ENCODE measurements at places on chromosomes 5 and 9. TPM values are rescaled to one million over a fixed set of nuclear protein-coding genes. Genes with fewer than 3 reads are reported as not detected.

DNA sequence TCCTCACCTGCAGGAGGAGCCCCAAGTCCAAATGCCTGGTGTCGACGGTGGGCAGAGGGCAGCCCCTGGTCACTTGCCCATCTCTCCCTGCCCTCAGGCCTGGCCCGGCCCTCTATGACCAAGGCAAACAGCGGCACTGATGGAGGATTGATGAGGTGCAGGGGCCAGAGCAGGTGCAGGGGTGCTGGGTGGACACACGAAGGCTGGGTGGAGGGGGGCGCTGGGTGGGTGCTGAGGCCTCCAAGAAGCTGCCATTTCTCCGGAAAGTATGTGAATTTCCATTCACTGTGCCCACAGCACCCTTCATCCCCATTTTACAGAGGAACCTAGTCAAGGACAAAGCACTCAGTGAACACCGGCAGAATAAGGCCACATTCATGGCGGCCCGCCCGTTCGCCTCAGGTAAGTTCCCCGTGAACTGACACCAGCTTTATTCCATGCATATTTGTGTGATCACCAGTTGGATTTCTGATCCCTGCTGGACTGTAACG is 143.8 kb upstream of the PPP1R26 start:
- H3K27me3 ChIP-seq: no peaks in the 10 kb centered on the region
- no peak for DNase-seq

DNA sequence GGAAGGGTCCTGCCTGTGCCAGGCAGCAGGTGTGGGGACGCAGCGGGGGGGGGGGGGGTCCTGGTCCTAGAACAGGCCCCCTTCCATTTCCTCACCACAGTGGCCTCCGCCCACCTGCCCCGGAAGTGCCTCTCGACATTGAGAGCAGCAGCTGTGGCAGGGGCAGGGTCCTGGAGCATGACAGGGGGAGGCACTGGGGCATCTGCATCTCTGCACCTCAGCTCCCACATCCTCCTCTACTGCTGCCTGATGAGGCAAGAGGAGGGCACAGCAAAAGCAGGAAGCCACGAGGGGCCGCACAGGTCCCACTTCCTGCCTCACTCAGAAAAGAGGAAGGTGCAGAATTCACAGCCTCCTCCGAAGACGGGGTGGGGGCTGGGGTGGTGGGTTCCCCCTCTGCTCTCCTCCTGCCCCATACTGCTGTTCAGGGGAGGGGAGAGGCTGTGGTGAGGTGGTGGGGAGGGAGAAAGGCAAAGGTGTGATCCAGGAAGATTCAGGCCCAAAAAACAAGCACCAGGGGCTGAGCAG is 14.8 kb downstream of the AKNA start:
- H3K36me3 ChIP-seq: peaks cover 18% of the 10 kb centered on the region
- H3K27me3 ChIP-seq: no peaks in the 10 kb centered on the region
- no peak overlapping the region for H3K4me3 ChIP-seq
- peak; percentile 67 for DNase-seq

DNA sequence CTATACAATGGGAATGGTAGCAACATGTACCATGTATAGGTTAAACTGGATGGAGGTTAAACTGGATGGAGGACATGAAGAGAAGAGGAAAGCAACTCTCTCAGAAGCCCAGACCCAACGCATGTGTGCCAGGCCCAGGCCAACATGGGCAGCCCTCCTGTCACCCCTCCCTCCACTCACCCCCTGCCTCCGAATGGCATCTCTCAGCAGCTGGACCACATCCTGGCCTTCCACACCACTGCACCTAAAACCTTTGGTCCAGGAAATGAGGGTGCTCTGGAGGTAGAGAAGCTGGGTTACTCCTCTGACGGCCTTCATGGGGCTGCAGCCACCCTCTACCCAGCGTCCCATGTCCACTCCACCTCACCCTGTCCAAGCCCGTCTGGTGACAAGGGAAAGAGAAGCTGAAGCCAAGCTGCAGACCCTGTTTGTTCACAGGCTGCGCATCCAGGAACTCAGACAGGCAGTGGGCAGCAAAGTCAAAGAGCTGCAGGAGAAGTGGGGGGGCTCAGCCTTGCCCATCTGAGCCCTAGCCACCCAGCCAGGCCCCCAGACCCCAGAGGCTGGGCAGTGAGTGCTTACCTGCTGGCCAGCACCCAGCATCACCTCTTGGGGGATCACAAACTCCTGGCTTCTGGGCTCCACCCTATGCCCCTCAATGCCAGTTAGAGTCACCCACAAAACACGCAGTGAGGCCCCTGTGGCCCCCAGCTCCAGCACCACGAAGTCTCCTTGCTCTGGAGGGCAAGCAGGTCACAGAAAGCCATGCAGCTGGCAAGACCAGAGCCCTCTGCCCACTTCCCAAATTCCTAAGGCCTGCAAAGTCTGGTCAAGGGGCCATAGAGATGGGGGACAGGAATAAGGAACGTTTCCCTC is 8.5 kb downstream of the HK3 start:
- H3K4me1 ChIP-seq: no peaks in the 10 kb centered on the region
- H3K4me3 ChIP-seq: no peak overlapping the region
- no peaks in the 10 kb centered on the region for H3K36me3 ChIP-seq
- DNase-seq: no peak

GRCh38 chr9:114351932-114352331 is 22.3 kb downstream of the ORM2 start:
- H3K4me3 ChIP-seq: no peak overlapping the region
- DNase-seq: no peak
- no peak overlapping the region for H3K27ac ChIP-seq
- H3K27me3 ChIP-seq: no peaks in the 10 kb centered on the region

Gene ZFP2
- 0.71 TPM for total RNA-seq

Gene PLAC8L1
- not detected for total RNA-seq
